ENCODE measurements at places on chromosomes 6 and 20.

- DNase-seq: no peak
Measured at GRCh38 chr6:167797011-167797471, 29.7 kb upstream of the AFDN start.

GRCh38 chr20:49100972-49101371 lies 54.9 kb downstream of the CSE1L start:
- DNase-seq: no peak

DNA sequence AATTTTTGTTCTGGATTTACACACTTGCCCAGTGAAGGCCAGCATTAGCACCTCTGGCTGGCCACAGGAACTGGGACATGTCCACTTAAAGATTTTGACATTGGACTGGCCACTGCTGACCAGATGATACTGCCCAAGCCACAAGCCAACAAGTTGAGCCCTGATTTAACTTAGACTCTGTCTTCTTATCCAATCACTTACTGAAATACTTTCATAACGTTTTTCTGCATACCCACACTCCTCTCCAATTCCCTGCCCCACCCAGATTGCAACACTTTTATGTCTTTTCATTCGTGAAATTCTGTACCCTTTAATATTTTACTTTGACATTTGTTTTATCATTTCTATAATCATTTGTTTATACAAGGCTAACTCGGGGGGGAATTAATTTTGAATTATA lies 170.3 kb upstream of the TAB2 start:
- no peak for DNase-seq

DNA sequence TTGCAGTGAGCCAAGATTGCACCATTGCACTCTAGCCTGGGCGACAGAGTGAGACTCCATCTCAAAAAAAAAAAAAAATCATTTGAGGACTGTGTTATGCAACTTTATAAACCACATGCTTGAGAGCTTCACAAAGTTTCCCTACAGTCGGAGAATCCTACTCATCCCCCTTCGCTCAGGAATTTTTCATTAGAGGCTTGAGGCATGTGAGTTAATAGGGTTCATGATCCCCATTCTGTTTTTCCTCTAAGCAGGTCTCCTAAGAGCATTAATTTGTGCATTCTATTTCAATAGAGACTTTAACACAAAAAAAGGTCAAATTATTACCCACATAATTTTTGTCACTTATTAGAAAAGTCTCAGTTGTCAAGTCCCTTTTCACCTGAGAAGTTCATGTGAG lies 103.7 kb upstream of the SOX4 start:
- DNase-seq: no peak

DNA sequence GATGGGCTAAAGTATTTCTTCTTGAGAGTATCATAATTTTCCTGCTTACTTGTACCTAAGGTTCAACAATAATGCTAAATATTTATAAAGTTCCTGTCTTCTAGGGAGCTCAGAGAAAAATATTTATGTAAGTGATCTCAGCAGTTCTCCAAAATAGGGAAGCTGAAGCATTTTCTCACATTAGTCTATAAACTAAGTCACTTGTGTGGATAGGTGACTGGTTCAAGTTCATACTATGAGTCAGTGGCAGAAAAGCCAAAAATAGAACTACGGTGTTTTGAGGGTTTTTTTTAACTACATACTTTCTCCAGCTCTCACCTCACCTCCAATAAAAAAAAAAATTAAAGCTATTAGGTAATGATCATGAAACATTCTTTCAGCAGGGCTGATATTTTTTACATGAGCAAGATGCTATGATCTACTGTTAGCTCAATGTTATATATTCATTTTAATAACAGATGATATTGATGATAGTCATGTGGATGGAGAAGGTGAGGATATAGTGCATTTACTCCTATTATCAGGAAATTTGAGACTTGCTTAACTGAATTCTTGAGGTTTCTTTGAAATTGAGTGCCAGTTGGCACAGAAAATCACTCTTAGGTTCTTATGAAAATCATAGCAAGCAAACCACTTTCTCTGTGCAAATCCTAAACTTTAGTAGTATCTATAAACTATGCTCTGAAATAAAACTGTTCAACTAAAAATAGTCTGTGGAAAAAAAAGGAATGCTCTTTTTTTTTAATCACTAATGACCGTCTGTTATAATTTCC lies 4.1 kb upstream of the MOXD1 start:
- no peak for DNase-seq
